ENCODE measurements at places on chromosomes 2 and 18.

DNA sequence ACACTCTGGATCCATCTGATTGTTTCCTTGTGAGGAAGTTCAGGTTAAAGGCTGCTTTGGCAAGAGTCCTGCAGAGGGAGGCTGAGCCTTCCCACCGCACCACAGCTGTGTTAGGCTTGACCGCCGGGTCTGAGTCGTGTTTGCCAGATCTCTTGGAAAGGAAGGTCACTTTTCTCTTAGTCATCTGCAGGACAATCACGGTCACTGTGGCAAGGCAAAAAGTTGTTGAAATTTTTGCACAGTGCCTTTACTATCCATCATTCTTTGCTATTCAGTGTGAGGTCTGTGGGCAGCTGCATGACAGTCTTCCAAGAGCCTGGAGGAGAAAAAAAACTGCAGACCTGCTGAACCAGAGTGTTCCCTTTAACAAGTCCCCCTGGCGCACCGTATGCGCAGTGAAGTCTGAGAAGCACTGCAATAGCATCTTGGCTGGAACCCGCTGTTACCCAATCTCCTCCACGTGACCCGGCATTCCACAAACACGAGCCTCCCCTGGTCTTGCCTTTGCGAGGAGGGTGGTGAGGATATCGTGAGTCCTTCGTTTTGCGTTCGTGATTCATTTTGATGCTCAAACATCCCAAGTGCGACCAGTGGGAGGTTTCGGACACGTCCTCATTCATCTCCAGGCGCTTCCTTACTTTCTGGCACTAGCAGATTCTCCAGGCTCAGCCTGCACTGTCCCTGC is 23.0 kb downstream of the BIN1 start:
- no peak for DNase-seq

GRCh38 chr18:59159986-59160385 is 20.3 kb downstream of the SEC11C start:
- no peak for DNase-seq

GRCh38 chr18:13594551-13594950 is 131.8 kb downstream of the FAM210A start:
- no peak for DNase-seq

- no peak for DNase-seq
These were observed 18.7 kb upstream of the IHH start for GRCh38 chr2:219079417-219079816.

DNA sequence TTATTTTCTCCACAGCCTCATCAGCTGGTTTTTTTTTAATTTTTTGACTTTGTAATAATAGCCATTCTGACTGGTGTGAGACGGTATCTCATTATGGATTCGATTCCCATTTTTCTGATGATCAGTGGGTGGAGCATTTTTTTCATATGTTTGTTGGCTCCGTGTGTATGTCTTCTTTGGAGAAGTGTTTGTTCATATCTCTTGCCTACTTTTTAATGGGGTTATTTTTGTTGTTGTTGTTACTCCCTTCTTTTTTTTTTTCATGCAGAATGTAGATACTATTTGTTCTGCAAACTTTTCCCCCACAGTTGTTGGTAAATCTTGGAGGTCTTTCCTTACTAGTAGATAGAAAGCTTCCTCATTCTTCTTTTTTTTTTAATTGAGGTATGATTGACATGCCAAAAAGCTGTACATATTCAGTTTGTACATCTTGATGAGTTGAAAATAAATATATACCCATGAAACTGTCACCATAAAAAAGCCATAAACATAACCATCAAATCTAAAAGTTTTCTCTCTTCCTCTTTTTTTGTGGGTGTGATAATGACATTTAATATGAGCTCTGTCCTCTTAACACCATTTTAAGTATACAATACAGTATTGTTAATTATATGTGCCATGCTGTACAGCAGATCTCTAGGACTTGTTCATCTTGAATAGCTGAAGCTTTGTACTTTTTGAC is 21.8 kb upstream of the NT5DC4 start:
- DNase-seq: no peak

DNA sequence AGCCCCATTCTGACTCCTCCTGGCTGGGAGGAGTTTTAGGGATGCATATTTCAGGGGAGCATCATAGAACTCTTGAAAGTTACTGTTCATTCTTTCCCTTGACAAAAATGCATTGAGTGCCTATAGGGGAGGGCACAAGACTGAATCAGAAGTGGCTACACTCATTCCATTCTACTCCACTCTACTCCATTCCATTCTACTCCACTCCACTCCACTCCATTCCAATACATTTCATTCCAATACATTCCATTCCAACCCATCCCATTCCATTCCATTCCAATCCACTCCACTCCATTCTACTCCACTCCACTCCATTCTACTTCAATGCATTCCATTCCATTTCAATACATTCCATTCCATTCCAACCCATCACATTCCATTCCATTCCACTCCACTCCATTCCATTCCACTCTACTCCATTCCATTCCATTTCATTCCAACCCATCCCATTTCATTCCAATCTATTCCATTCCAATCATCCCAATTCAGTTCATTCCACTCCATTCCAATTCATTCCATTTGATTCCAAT is 110.8 kb downstream of the LOXHD1 start:
- no peak for DNase-seq

- no peak for DNase-seq
These were observed 96.9 kb downstream of the HDAC4 start for GRCh38 chr2:239303711-239304532.

DNA sequence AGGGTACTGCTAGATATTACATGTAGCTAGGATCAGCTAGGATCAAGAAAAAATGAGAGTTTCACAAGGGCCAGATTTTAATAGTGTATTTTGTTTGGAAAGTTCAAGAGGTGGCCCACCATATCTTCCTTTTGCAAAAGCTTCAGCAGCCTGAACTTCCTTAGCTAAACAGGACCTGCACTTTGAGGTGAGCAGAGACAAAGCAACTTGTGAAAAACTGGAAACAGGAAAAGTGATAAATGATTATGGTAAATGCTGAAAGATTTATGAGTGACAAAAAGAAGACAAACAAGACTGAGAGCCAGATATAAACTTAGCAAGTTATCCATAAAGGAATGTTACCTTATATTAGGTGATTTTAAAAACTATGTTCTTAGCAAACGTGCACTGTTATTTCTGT is 123.6 kb downstream of the ZNF521 start:
- no peak for DNase-seq

GRCh38 chr2:74373985-74374384 is 6.1 kb downstream of the DCTN1 start:
- DNase-seq: no peak

DNA sequence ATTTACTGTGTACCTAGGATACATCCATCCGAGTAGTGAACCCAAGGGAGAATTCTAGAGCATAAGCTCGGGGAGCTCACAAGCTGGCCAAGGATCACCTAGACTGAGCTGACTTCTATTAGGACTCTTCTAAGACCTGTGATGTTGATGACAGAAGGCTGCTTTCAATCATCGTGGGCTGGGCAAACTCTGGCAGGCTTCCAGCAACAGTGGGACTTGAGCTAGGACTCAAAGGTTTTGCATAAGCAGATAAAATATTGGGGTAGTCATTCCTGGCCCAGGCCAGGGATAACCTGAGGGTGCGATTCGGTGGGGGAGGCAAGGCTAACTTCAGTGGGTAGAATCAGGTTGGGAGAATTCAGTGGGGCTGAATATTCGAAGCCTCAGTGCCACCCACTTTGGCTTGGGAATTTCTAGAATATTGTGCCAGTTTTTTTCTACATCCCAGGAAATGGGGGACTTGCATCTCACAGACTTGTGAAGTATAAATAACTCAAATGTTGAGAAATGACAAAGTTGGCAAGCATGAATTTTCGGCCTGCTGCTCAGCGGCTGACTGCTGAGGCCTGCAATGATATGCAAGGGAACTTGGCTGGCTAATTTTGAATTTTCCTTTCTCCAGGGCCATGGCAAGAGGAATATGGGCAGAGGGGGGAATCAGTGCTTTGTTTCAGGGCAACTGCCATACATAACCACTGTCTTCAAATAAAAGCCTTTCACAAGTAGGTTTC is 274.3 kb downstream of the PRKCE start:
- DNase-seq: no peak

DNA sequence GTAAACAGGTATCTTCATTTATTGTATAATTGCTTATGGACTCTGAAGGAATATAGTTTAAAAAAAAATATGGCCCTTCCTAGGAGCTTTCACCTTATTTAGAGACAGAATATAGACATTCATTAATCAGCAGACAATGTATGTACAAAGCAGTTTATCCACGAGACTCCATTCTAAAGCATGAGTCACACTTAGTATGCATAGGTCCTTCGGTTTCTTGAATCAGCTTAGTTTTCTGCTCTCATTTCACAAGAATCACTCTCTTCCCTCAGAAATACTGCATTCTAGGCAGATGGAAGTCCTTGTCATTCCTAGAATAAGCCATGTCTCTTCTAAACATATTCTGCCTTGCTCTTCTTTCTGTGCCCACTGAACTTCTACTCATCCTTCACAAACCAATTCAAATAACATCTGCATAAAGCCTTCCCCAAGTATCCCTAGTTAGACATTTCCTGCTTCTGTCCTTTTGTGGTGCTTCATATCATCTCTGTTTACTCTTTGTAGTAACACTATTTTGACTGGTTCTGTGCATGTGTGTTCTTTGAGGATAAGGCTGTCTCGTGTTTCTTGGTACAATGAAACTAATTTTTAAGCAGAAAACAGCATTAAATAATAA is 84.5 kb downstream of the PTRHD1 start:
- DNase-seq: no peak

DNA sequence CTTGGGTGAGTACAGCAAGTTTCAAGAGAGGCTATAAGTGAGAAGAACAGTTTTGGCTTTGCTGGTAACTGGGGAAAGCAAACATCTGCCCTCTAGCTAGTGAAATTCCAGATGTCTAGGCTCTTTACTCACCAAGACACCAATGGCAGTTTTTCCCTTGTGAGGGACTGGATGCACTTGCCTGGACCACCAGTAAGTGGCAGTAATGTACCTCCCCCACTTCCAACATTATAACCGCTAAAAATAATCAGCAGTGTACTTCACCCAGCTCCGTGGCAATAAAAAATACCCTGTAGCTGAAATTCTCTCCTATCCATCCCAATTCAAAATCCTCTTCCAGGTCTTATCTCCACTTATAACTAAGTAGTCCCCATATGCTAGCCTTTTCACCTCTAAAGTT is 383.9 kb downstream of the ARHGAP15 start:
- DNase-seq: no peak

- no peak for DNase-seq
These were observed 113.7 kb upstream of the KLHL29 start for GRCh38 chr2:23271230-23271629.

- DNase-seq: no peak
These were observed 28.2 kb upstream of the YWHAQ start for GRCh38 chr2:9658972-9659371.

GRCh38 chr2:28327956-28328922 is 64.4 kb upstream of the FOSL2 start:
- no peak for DNase-seq

DNA sequence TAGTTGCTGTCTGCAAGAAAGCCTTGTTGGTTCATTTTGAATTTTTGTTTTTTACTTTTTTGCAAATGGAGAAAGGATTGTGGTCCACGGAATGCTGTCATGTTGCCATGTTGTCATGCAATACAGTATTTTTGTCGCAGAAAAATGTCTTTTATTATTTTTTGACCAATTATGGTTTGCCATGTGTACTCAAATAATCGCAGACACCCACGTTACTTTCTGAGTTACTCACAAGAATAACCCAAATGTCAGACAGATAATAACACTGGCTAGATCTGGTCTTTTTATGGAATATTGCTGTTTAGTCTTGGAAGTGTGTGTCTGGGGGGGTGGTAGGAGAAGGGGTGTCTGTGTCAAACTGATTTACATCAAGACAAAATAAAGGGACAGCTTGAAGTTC is 188.9 kb downstream of the LTBP1 start:
- DNase-seq: no peak

DNA sequence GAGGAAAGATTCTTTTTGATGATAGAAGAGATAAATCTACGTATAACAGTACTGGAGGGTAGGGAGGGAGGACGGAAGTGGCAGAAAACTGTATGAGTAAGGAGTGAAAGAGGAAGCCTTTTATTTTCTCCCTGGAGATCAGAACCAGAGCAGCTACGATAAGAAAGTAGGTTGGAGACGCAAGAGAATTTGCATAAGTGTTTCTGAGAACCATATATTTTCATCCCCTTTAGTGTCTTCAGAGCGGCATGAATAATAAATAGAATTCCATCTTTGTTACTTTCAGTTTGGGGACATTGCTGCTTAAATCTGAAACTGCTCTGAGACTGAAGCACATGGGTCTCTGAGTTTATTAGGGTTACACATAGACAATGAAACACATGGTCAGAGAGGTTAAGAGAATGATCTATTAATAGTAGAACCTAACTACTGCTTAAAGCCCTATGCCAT is 230.2 kb upstream of the TNP1 start:
- DNase-seq: no peak

DNA sequence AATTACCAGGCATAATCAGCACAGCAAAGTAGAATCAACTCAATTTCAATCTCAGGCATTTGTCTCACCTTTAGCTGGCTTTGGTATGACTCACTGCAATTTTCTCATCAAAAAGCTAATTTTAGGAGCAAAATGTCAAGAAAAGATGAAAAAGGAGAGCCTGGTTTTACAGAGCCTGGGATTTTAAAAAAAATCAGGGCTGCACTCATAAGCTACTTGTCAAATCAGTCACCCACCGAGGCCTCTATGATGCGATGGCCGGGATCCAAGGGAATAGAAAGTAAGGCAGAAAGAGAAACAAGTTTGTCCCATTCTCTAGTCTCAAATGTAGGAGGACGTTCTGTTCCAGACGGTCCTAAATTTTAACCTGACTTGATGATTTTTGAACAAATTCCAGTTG is 170.9 kb downstream of the SOCS6 start:
- no peak for DNase-seq

DNA sequence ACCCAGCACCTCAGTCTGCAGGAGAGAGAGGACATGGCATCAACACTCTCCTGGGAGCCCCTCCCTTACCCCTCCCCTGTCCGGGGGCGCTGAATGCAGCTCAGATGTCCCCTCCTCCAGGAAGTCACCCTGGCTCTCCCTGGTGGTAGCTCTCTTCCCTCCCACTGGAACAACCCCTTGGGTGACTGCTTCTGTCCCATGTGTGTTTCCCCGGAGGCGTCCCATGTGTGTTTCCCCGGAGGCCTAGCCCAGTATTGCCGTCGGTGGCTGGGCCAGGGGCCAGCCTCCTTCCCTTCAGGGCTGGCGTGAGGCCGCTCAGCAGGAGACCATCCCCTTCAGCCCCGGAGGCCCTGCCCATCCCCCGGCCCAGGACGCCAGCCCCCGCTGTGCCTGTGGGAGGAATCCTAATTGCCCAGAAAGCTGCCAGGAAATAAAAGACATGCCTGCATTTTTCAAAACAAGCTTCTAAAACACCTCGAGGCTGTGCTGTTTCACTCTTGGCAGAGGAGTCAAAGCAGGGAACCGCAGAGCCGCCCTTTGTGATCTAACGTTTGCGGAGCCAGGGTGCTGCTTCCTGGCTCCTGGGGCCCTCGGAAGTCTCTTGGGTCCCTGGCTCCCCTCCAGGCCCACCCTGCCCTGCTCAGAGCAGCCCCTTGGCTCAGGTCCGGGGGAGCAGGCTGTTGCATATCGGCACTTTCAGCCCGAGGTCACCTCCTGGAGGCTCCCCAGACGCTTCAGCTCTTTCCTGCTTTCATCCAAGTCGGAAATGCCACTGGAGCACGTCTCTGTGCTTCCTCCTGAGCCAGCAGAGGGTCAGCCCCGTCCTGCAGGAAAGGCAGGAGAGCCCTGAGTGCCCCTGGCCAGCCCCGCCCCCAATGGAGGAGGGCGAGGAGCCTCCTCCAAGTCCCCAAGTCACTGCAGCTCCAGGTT is 11.4 kb downstream of the SNED1 start:
- DNase-seq: no peak

GRCh38 chr2:222796413-222797103 is 64.3 kb upstream of the ACSL3 start:
- no peak for DNase-seq

GRCh38 chr2:44649381-44649780 is 287.6 kb downstream of the CAMKMT start:
- DNase-seq: no peak

All from stimulated activated CD4-positive, alpha-beta T cell treated with anti-CD3 and anti-CD28 coated beads, Interleukin-4, amount 100 ng/mL, for 4 hours (primary cell).